Activated CD4-positive, alpha-beta T cell treated with anti-CD3 and anti-CD28 coated beads for 36 hours (primary cell): ENCODE measurements at places on chromosomes 13 and 19.

DNA sequence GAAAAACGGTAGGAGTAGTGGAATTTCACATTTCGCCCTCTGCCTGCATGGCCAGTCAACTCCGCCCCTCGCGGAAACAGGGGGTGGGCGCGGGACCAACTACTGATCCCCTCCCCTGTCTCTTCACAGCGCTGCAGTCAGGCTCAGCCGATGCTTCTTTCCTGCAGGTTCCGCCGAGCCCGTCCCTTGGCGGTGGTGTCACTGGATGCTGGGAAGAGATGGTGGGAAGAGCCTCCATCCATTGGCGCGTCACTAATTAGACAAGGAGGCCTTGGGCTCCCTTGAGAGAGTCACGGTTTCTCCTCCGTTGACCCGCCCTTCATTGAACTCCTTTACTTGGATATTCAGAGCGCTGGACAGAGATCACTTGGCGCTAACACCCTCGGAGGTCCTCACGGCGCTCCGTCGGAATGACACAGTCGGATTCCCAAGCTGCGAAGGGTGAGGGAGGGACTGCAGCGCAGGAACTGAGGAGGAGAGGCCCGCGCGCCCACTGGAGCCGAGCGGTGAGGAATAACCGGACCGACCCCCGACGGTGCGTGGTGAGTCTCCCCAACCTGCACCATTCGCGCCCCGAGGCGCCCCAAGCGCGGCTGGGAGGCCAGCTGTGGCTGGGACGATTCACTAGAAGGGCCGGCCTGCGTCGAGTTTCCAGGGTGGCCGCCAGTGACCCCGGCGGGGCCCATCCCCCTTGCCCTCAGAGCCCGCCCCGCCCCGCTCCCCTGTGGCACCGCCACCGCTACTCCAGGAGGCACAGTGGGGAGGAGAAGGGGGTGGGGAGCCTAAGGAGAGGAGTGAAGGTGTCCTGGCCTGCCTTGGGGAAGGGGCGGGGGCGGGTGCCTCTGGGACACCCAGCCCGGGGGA is 11.2 kb upstream of the CEACAM21 start:
- DNase-seq: no peak

DNA sequence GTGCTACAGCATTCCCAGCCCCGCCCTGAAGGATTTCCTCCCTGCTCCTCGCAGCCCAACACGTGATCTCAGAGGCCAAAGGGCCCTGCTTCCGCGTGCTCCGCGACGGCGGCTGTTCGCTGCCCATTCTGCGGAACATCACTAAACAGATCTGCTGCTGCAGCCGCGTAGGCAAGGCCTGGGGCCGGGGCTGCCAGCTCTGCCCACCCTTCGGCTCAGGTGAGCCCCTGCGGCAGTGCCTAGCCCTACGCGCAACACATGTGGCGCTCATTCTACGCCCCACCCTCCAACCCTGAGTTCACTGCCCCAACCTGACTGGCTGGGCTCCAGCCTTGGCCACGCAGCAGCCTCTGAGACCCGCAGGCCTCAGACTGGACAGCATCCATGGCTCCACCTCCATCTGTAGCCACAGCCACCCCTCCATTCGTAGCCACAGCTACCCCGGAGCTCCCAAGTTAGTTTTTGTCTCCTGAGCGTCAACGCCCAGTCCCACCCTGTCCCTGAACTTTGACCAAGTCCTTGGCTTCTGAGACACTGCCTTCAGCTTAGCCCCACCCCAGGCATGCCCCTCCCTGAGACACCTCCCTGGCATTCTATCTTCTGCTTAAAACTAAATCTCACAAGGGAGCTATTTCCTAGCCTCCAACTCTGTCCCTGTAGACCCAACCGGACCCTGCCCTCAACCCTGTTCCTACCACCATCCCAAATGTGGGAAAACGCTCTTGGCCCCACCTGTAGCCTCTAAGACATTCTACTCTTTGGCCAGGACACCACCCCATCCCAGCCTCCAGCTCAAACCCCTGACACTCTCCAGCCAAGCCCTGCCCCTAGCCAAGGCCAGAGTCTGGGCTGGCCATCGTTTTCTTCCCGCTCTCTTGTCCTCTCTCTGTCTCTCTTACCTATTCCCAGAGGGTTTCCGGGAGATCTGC is 6.4 kb downstream of the LTBP4 start:
- DNase-seq: no peak

DNA sequence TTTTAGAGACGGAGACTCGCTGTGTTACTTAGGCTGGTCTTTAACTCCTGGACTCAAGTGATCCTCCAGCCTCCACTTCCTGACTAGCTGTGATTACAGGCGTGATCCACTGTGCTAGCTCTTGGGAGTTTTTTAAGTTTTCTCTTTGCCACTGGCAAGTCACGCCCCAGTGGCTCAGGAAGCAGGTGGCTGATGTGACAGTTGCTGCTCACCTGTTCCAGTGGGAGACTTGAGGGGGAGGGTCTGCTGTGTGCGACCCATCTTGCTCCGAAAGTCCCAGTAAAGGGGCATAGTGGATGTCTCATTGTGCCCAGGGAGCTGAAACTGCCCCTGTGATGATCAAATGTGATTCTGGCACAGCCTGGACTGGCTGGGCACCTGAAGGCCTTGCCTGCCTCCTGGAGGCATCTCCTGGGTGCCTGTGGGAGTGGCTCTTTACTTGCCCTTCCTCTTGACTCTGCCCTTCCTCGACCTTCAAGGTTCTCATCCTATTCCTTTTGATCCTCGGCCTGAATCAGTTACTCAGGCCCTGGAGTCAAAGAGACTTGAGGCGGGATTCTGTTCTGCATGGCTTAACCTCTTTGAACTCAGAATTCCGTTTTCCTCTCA is 7.8 kb downstream of the SMARCA4 start:
- no peak for DNase-seq

GRCh38 chr13:36067746-36068381 is 63.3 kb downstream of the DCLK1 start:
- no peak for DNase-seq

DNA sequence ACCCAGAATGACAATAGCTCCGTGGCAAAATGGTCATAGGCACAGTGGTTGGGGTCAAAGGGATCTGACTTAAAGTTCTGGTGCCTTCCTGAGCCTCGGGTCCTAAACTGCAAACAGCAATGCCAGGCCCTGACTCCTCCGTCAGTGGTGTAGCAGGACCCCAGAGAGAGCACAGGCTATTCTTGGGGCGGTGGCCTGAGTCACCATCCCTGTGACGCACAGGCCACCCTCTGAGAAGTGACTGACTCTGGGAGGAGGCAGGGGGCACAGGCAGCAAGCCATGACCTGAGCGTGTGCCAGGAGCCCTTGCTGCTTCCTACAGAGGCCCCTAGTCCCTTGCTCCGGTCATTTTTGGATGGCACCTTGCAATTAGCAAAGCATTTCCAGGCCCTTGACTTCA is 18.7 kb downstream of the PLVAP start:
- DNase-seq: no peak

DNA sequence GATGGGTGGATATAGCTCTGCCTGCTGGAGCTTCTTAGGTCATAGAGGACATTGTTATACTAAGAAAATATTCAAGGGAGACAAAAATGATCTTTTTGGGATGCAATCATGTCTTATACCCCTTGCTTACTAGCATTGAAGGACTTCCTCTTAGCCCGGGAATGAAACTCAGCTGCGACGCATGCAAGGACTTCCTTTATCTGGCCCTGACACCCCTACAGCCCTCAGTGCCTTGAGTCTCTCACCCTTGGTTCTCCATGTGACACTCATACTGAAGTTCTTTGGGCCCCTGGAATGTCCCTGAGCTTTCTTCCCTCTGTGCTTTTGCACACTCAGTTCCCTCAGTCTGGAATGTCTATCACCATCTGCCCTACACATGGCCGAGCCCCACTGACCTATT is 72.5 kb upstream of the MTIF3 start:
- DNase-seq: no peak

GRCh38 chr13:113559061-113559460 is 25.5 kb upstream of the TFDP1 start:
- no peak for DNase-seq

DNA sequence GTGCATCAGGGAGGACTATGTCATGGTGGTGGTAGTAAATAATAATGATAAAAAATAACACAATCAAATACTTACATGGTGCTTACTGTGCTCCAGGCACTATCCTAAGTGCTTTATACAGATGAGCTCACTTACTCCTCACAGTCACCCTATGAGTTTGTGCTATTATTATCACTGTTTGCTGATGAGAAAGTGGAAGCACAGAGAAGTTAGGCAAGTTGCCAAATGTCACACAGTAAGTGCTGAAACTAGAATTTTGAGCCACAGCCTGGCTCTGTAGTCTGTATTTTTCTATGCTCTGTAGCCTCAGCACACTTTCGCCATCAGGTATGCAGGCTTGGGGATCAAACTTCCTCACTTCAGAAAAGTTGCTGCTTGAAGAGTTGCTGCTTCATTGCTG is 46.6 kb downstream of the HTR2A start:
- DNase-seq: no peak

DNA sequence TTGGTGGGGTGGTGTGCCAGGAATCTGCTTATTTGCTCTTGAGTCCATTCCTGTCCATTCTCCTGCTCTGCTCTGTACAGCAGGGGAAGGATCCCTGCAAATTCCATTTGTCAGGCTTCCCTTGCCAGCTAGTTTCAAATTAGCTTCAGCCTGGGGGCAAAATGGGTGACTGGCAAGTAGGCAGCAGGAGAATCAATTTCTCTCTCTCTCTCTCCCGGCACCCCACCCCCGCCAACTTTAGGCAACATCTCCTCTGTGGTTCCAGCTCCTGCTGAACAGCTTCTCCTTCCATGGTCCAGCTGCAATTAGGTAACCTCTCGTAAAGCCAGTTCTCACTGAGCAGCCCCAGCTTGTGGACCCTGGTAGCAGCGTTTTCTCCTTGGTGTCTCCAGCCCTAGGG is 6.7 kb upstream of the MYCBP2 start:
- DNase-seq: no peak

DNA sequence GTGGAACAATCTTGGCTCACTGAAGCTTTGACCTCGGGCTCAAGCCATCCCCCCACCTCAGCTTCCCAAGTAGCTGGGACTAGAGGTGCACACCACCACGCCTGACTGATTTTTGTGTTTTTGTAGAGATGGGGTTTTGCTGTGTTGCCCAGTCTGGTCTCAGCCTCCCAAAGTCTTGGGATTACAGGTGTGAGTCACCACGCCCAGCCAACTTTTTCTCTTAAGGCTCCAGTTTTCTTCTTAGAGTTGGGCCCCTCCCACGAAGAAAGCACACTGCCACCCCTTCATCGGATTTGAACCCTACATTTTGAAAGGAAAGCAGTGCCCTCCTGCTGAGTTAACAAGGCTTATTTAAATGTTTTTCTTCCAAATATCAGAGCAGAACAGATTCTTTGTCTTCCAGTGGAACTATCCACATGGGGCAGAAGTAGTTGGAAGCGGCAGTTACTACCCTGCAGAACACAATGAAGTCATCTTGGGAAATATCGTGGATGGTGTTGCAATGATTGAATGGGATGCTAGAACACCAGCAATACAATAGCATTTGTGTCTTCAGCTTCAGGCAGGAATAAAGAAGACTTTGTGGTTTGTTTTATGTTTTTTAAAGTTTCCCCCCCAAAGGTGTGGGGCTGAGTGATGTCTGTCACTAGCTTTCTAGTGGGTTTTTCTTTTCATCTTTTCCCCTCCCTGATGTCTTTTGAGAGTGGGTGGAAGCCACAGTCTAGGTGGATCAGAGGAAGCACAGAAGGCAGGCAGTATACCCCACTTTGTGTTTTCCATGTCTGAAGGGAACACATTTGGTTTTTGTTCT is 8.9 kb downstream of the ACTN4 start:
- DNase-seq: peak; percentile 47

GRCh38 chr13:51495316-51495715 is 42.5 kb upstream of the INTS6 start:
- no peak for DNase-seq

GRCh38 chr13:46320406-46320805 is 66.6 kb downstream of the RUBCNL start:
- DNase-seq: peak; percentile 56

GRCh38 chr13:25881971-25882451 is 169.8 kb downstream of the SHISA2 start:
- no peak for DNase-seq

- DNase-seq: no peak
Measured at GRCh38 chr19:2538096-2538757, 62.3 kb downstream of the GADD45B start.

- DNase-seq: no peak
Measured at GRCh38 chr19:33748231-33748630, 48.4 kb upstream of the KCTD15 start.

- DNase-seq: peak; percentile 11
Measured at GRCh38 chr13:29369060-29369743, 226.3 kb downstream of the SLC7A1 start.

- DNase-seq: no peak
Measured at GRCh38 chr19:33997690-33998089, 174.6 kb upstream of the LSM14A start.

- DNase-seq: no peak
Measured at GRCh38 chr13:64936879-64937278, 2293.3 kb downstream of the PCDH9 start.

- DNase-seq: no peak
Measured at GRCh38 chr13:94332359-94333096, 147.0 kb downstream of the DCT start.

DNA sequence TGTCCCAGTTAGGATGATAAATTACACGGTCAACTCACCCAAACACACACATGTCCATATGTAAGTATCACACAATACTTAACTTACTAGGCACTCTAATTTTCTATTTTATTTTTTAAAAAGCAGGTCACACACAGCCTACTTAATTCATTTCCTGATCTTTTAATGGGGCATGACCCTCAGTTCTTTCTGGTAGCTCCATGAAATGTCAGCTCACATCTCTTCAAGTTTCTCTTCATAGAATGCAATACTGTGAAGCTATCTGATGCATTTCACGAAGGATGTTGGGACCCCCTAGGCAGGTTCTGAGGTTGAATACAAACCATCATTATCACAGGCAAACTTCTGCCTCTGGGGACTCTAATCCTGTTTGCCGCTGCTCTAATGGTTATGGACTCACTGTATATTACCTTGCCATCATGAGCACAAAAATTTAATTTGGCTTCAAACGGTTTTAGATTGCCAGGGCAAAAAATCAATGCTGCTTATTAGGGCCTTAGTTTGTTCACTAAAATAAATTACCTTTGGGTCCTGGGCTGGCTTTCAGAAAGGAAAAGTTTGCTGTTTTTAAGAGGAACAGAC is 16.1 kb upstream of the DHRS12 start:
- DNase-seq: no peak

- DNase-seq: no peak
Measured at GRCh38 chr19:43643326-43643725, 3.7 kb upstream of the CADM4 start.

GRCh38 chr13:24784319-24784718 is 20.4 kb downstream of the RNF17 start:
- DNase-seq: no peak

GRCh38 chr19:48354332-48354992 is 9.3 kb downstream of the TMEM143 start:
- DNase-seq: no peak

DNA sequence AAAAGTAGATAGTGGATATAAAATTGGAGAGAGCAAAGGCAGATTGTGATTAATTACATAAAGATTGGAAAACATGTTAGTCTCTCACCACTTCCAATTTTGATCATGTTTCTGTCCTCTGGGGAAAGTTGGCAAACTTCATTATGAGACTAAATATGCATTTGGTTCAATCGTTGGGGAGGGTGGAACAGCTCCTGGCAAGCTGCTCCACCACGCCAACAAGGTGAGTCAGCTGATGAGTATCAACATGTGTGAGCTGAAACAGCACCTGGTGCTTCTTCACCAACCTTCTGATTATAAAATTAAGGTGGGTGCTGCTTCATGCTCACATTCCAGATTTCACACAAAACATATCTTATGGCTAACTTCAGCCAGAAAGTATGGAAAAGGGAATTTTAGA is 1784.6 kb downstream of the SLITRK5 start:
- DNase-seq: no peak
